Hepatocyte (in vitro differentiated cells): ENCODE measurements at places on chromosomes 6 and 20. TPM values are rescaled to one million over a fixed set of nuclear protein-coding genes. Genes with fewer than 3 reads are reported as not detected.

DNA sequence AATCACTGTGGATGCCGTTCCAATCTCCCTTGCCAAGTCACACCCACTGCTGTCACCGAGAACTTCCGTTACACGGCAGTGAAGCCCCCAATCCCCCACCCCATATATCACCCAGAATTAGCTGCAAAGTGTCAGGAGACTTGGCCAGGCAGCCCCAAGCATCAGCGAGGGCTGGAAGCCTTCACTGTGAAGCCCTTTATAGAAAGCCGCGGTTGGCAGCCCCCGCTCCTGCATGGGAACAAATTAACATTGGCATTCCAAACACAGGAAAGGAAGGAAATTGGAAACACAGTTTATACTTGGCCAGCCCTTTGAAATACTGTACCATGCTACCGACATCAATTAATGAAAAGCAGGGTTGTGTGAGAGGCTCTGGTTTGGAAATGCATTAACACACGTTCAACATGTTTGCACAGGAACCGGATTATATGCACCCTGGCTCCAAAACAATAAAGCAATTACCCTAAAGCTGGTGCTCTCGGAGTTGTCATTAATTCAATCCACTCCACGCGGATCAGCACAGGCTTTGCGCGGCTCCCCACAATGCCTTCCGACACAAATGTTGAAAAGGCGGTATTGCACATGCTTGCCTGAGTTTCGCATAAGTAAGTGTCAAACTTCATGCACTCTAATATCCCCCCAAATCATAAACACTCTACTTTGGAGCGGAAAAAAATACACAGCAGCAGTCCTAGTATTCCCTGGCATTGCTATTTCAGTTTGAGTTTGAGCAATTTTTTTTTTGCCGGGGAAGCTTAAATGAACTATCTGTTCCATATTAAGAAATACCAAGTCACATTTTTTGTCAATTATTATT, 7.1 kb downstream of the BMP7 start:
- H3K4me3 ChIP-seq, result no peak overlapping the region
- H3K27me3 ChIP-seq, result no peaks in the 10 kb centered on the region
- peak overlapping the region; percentile 36 for H3K27ac ChIP-seq
- no peaks in the 10 kb centered on the region for H3K36me3 ChIP-seq
- DNase-seq, result no peak

DNA sequence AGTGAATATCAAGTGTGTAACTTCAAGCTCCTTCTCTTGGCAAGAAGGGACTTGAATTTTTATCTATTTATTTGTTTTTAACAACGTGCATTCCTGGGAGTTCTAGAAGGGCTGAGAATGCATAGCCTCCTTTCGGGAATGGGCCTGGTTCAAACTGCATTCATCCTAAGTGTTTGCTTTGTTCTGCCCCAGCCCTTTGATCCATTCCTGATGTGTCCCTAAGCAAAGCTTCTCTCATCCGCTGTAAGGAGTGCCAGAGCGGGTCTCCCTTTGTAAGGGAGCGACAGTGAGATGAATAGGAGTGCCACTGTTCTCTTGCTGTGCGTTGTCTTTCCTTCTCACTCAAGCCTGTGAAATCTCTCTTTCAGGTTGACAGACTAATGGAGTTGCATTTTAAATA, 61.0 kb upstream of the VSTM2L start:
- no peaks in the 10 kb centered on the region for H3K36me3 ChIP-seq
- peaks cover 10% of the 10 kb centered on the region for H3K4me1 ChIP-seq
- DNase-seq, result no peak
- H3K27ac ChIP-seq, result no peak overlapping the region

DNA sequence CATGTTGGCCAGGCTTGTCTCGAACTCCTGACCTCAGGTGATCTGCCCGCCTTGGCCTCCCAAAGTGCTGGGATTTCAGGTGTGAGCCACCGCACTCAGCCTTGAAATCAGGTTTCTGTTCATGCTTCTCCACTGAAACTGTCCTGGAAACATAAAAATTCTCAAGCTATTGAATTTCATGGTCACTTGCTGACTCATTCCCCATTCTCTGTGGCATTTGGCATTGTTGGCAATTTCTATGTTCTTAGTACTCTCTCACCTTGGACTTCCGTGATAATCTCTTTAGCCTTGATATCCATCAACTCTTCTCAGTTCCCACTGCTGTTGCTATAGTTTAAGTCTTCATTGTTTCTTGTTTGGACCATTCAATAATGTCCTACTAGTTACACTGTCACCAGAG, 6.2 kb downstream of the SEL1L2 start:
- no peaks in the 10 kb centered on the region for H3K36me3 ChIP-seq
- no peak overlapping the region for H3K4me3 ChIP-seq
- H3K27ac ChIP-seq, result no peak overlapping the region
- no peaks in the 10 kb centered on the region for H3K4me1 ChIP-seq

DNA sequence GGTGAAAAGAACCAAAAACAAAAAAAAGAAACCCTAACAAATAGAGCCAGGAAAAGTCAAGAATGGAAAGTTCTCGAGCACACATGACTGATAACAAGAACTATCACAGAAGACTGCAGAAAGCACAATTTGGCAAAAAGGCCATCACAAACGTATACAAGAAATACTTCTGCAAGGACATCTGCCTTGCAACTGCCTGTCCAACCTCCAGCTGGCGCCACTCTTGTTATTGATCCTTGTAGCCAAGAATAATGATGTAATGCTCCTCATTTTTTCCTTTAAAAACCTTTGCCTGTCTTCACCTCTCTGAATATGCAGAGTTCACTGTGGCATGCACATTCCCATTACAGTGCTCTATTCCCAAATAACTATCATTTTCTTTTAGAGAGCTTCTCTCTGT, 87.9 kb upstream of the BMP5 start:
- H3K27ac ChIP-seq, result no peak overlapping the region
- DNase-seq, result no peak
- no peak overlapping the region for H3K4me3 ChIP-seq
- no peaks in the 10 kb centered on the region for H3K27me3 ChIP-seq
- H3K4me1 ChIP-seq, result peaks cover 4% of the 10 kb centered on the region

- no peak overlapping the region for H3K4me3 ChIP-seq
- no peak for DNase-seq
- no peaks in the 10 kb centered on the region for H3K36me3 ChIP-seq
- H3K27me3 ChIP-seq, result no peaks in the 10 kb centered on the region
- H3K4me1 ChIP-seq, result no peaks in the 10 kb centered on the region
These were observed 149.8 kb downstream of the PAK5 start for GRCh38 chr20:9689041-9689440.

GRCh38 chr20:8735674-8736073, 333.2 kb upstream of the PLCB4 start:
- DNase-seq, result no peak
- no peaks in the 10 kb centered on the region for H3K36me3 ChIP-seq
- H3K27ac ChIP-seq, result no peak overlapping the region
- H3K27me3 ChIP-seq, result no peaks in the 10 kb centered on the region
- H3K4me3 ChIP-seq, result no peak overlapping the region

- DNase-seq, result no peak
- H3K27ac ChIP-seq, result no peak overlapping the region
- no peak overlapping the region for H3K4me3 ChIP-seq
- peaks cover 5% of the 10 kb centered on the region for H3K4me1 ChIP-seq
- no peaks in the 10 kb centered on the region for H3K27me3 ChIP-seq
These were observed 1.8 kb upstream of the NDUFAF4 start for GRCh38 chr6:96899451-96899998.

GABRR2 gene
- 0.32 and 0.87 TPM in 2 replicates for total RNA-seq
